ENCODE measurements at places on chromosomes 7 and 10. TPM values are rescaled to one million over a fixed set of nuclear protein-coding genes. Genes with fewer than 3 reads are reported as not detected.

Gene SAMD9
- total RNA-seq: 15.6 TPM

Gene TWIST1
- total RNA-seq: 53.4 TPM

Gene GSTO2
- 0.54 TPM for total RNA-seq

Gene CDNF
- 2.9 TPM for total RNA-seq

Gene ACSM6
- not detected for total RNA-seq

Gene OGDHL
- total RNA-seq: 1.7 TPM

Gene NXPH1
- total RNA-seq: not detected

Gene KNDC1
- total RNA-seq: not detected

Gene SHH
- total RNA-seq: 0.08 TPM

Gene CUZD1
- total RNA-seq: 0.30 TPM

Gene KIF11
- total RNA-seq: 9.2 TPM

Gene EVX1
- not detected for total RNA-seq

Gene DENND11
- total RNA-seq: 12.3 TPM

Gene CALHM3
- not detected for total RNA-seq

Gene KIAA1549
- 12.2 TPM for total RNA-seq

Gene FOXI2
- not detected for total RNA-seq

Gene NRCAM
- total RNA-seq: 81.8 TPM

Gene PIP
- total RNA-seq: not detected

Gene CTAGE4
- total RNA-seq: 1.3 TPM

Gene GNGT1
- not detected for total RNA-seq

Gene ADAM12
- 45.6 TPM for total RNA-seq

Gene WEE2
- not detected for total RNA-seq

Gene FAM221A
- total RNA-seq: 4.0 TPM

Gene CARD11
- total RNA-seq: not detected

Gene STEAP1B
- total RNA-seq: 1.3 TPM

Gene FAM185A
- total RNA-seq: 7.8 TPM

Gene OTUD1
- total RNA-seq: 10.6 TPM

Gene VAX1
- 3.2 TPM for total RNA-seq

Gene EIF5AL1
- total RNA-seq: not detected

Gene CRYGN
- total RNA-seq: not detected

Gene RAPGEF5
- 0.21 TPM for total RNA-seq

Gene PRSS1
- total RNA-seq: not detected

Gene HIF1AN
- total RNA-seq: 50.6 TPM

Gene PHYHIPL
- total RNA-seq: not detected

Gene OR2A12
- total RNA-seq: not detected

Gene FLNC
- 28.6 TPM for total RNA-seq

Gene TLX1
- total RNA-seq: not detected

Gene MYO3A
- not detected for total RNA-seq

Gene CFAP69
- 1.1 TPM for total RNA-seq

Gene HOXA6
- not detected for total RNA-seq

Gene HOXA2
- not detected for total RNA-seq

Gene LRRD1
- total RNA-seq: not detected

Gene TRA2A
- total RNA-seq: 79.0 TPM

Gene IFIT1B
- not detected for total RNA-seq

Gene PLEKHS1
- 0.11 TPM for total RNA-seq

Gene UNCX
- total RNA-seq: not detected

Gene BHLHA15
- not detected for total RNA-seq

Gene GPR26
- not detected for total RNA-seq

Gene DGKI
- 3.0 TPM for total RNA-seq

Gene NODAL
- total RNA-seq: not detected

Gene CCDC136
- total RNA-seq: 10.8 TPM

Gene OR13A1
- total RNA-seq: not detected

Gene MNX1
- not detected for total RNA-seq

Gene CFAP43
- not detected for total RNA-seq

Gene ENTPD7
- 21.7 TPM for total RNA-seq

Gene ZNF365
- total RNA-seq: 0.44 TPM

Gene INTS15
- total RNA-seq: 36.5 TPM

Gene ANKRD2
- not detected for total RNA-seq
